Smooth muscle cell of the brain vasculature (primary cell): ENCODE measurements at places on chromosomes 16 and 17.

DNA sequence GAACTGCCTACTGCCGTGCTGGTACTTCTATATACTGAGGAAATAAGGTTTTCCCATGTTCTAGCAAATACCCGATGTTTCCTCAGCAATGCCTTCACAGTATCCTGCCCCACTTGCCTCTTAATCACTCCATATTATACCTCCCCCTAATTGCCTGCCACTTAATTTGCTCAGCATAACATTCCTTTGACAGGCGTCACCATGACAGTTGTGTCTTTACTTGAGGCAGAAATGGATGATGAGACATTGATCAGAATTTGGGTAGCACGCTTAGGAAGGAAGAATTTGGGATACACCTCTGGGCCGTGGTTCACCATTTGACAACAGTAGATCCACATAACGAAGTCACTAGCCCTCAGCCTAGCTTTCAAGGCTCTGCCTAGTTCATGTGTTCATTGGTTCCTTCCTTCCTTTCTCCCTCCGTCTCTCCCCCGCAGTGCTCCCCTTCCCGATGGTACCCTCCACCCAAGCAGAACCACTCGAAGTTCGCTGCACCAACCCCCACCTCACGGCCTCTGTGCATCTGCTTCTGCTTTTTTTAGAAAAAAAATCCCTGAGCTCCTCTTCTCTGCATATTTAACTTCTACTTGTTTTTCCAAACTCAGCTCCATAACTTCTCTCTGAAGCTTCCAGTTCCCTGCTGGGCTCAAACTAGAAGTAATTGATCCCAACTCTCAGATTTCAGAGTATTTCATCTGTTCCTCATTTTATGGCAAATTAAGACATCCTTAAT lies 19.4 kb downstream of the IQCK start:
- DNase-seq, result no peak

DNA sequence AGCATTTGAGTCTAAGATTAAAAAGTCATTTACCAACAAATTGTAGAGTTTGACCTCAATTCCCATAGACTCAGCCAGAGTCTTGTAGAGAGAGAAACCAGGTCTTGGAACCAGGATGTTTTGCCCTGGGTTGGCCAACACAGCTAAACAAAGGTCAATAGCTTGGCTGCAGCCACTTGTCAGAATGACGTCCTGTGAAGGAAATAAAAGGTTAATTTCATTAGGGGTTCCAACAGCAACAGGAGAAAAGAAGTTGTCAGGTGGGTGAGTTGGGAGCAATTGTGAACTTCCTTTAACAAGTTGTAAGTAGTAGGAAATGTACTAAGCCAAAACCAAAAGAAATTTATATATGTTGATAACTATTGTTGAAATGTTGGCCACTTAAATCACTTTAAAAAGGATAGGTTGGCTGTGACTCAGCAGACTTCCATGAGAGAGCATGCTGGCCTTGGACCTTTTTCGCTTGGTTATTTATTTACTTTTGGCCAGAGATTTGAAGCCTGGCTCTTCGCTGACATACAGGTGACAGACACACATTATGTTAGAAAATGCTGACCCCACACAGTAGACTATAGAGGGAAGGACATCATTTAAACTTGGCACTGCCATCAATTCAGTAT lies 4.3 kb downstream of the TAT start:
- no peak for DNase-seq

DNA sequence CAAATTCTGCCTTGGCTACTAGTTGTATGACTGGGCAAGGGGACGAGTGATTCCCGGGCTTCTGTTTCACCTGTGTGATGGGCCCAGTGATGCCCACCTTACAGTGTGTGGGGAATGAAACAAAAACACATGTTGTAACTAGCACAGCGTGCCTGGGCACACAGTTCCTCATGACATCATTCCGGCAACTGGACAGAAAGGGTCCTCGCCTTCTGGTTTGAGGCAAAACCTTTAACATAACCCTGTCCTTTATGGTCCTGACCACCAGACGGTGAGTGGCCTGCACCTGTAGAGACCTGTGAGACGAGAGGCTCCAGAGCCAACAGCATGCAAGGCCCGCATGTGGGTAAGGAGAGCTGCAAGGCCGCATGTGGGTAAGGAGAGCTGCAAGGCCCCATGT lies 7.7 kb upstream of the SLC38A8 start:
- no peak for DNase-seq

GRCh38 chr17:539066-539465 lies 175.6 kb downstream of the VPS53 start:
- no peak for DNase-seq

GRCh38 chr17:43608313-43608712 lies 53.4 kb downstream of the MEOX1 start:
- no peak for DNase-seq

DNA sequence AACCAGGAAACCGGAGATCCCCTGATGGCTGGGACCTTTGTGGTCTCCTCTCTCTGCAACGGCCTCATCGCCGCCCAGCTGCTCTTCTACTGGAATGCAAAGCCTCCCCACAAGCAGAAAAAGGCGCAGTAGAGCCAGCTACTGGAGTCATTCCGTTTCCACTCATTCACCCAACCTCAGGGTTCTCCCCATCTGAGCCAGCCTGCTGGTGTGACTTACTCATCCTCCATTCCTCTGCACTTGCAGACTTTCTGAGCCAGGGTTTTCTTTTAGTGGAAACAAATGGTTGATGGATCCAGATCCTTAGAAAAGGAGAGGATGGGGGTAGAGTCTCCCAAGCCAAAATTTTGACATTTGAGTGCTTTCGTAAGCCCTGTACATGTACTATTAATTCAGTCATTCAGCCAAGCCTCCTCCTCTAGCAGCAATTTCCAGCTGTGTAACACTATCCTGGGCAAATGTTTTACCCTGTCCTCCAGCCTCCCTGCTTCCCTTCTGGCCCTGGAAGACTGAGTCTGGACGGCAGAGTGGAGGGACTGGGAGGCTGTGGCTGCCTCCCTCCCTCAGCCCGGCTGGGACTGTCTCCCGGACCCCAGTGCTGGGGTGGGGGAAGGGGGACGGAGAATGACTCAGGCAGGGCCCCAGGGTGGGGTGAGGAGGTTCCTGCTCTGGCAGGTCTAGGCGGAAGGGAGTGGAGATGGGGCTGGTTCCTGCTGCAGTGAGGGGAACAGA lies 2.3 kb downstream of the SOX15 start:
- peak; percentile 43 for DNase-seq

- no peak for DNase-seq
Observed at GRCh38 chr17:66625311-66625767, 209.6 kb upstream of the CACNG5 start.

DNA sequence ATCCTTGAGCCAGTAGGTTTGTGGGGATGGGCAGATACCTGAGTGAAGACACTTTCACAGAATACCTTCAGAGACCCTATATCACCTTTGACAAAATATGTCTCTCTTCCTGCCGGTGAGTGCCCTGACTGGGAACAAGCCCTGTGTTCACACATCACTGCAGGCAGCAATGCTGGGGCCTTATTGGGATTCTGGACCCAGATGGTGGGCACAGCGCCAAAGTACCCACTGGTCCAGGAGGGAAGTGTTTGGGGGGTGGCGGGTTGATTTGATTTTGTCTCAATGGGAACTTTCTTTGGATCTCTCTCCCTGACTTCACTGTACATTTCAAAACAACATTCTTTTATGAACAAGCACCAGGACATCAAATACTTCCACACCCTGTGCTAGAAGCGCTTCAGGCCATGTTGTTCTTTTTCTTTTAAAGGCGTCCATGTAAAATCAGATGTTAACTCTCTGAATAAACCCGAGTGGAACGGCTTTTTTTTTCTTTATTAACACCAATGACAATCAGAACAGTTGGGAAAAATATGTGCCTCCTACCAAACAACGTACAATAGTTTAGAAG lies 62.4 kb upstream of the AKTIP start:
- no peak for DNase-seq

GRCh38 chr17:8137645-8138373 lies 13.9 kb upstream of the HES7 start:
- no peak for DNase-seq

DNA sequence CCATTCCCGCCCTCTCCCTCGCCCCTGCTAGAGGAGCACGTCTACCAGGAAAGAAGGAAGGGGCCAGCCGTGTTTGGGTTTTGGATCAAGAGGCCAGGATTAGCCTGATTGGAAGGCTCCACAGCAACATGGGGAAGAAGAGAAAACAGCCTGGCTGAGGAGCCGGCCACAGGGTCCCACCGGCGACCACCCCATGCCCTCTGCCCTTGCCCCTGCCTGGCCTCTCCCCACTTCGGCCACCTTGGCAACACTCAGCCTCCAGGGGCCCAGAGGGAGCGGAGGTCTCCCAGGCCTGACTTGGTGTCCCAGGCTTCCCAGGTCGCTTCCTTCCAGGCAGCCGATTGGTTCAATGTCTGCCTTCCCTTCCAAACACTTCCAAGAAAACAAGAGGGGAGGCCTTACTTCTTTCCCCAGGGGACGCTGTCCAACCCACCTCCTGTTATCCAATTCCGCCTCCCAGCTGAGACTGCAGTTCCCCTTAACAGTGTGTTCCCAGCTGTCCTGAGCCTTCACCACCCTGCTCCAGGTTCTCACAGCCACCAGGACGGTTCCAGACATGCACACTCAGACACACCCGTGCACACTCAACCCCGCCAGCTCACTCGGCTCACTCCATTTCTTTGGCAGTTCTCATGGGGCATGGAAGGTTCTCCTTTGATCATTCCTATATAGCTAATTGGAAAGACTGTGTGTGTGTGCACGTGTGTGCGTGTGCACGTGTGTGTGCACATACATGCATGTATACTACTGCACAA lies 65.4 kb downstream of the RBFOX3 start:
- DNase-seq, result no peak

- no peak for DNase-seq
Observed at GRCh38 chr17:28524476-28525424, 18.6 kb downstream of the FOXN1 start.

- DNase-seq, result no peak
Observed at GRCh38 chr17:83147280-83147679, 67.9 kb downstream of the METRNL start.

GRCh38 chr16:87411375-87412271 lies 19.5 kb downstream of the MAP1LC3B start:
- DNase-seq, result no peak

GRCh38 chr16:84177741-84178073 lies 9.2 kb downstream of the TAF1C start:
- no peak for DNase-seq

DNA sequence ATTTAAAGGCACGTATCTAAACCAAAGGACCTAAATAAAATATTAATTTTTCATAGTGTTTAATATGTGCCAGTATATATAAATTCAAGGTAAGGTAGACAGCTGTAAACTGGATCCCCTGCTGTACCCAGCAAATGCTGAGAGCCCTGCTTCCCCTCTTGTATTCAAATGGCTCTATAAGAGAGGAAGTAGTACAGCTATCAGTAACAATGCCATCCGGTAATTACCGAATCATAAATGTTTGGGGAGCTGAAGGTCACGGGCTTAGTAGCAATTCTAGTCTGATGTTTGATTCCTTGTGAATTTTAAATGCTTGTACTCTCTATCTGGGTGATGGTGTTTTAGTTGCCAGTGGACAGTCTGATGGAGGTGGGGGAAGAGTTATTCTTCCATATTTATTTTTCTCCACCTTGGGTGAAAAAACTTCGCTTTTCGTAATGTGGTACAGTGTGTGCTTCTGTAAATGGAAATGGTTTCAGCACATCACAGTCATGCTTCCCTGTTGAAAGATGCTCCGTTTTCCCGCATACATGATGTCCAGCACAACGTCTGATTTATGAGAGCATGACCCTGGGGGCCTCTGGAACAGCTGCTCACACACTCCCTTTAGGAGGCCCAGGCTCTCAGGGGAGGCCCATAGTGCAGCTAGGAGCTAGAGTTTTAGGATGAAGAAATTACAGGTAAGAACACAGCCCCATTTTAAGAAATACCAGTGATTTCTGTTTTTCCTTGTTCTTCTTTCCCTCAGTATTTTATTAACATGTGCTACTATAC lies 423.9 kb downstream of the WWOX start:
- no peak for DNase-seq

- DNase-seq, result no peak
Observed at GRCh38 chr17:62860962-62861873, 53.1 kb upstream of the MARCHF10 start.

DNA sequence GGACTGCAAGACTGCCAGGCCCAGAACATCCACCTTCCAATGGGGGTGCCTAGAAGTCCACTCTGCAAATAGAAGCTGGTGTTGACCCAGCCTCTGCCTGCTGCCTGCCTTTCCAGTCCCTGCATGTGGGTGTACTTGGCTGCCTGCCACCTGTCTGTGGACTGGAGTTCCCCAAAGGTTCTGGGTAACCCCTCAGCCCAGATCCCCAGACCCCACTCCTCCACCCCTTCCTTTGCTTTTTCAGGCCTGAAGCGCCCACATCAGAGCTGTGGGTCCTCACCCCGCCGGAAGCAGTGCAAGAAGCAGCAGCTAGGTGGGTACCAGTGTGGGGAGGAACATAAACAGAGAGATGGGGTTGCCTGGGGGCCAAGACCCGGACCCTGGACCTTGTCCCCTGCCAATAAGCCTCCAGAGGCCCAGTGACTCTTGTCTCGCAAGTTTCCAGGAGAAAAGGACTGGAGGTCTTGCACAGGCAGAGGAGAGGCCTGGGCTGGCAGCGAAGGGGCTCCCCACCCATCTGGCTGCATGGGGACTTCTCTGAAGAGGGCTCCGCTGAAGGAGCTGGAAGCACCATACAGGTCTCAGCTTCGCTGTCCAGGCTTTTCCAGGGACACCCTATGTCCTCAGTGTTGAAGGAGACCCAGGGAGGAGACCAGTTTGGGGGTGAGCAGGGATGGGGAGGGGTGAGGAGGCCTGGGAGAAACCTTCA lies 34.3 kb downstream of the NLRC5 start:
- no peak for DNase-seq

DNA sequence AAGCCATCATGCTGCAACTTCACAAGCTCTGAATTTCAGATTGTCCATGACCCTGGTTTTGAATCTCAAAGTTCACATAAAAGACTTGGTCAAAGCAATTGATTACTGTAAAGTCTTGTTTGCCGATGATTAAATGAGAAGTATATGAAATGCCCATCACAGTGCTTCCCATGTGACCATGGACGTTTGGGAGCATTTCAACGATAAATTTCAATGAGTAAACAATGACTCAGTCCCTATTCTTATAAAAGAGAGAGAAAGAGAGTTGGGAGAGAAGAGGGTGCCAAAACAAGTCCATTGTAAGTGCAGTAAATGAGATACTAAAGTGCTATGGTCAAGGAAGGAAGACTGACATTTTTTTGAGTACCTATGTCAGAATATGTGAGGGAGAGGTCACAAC lies 276.9 kb downstream of the SOX9 start:
- no peak for DNase-seq

DNA sequence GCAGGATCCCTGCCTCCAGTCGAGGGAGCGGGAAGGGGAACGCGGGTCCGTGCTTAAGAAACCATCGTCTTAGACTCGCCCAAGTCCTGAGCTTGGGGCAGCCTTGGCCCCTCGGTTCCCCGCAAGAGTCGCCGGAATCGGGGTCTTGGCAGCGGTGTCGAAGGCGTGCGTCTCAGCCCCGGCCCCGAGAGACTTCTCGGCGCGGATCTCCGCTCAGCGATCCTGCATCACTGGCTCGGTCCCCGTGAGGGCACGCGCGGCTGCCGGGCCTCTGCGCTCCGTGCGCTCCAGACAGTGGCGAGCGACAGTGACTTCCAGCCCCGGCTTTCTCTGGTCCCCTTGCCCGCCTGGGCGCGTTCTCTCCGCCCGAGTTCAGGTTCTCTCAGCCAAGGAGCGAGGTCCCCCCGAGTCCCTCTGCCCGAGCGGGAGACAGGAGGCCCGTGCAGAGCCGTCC lies 380 bp downstream of the HS3ST3A1 start:
- DNase-seq, result no peak
